Thymus (tissue), 14 donors: ENCODE measurements at places on chromosomes 5 and 9. TPM values are rescaled to one million over a fixed set of nuclear protein-coding genes. Genes with fewer than 3 reads are reported as not detected.
A peak's percentile ranks its signal among the peaks of the same experiment; 100 is the strongest.

DNA sequence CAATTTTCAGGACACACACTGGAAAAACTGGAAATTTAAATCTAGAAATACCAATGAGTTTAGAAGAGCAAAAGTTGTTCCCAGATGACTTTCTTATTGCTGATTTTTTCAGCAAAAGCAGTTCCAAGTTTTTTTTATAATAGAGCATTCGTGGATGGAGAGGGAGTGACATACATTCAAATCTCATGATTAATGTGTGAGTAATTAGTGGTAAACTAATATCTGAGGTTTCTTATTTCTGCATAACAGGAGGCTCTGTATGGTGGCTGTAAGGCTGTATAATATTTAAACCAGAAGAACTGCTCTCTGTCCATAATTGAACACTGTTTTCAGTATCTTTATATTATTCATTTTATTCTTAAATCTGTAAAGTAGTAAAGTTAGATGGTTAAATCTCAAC, 25.8 kb downstream of the LYSMD3 start:
- H3K4me3 ChIP-seq: no peak overlapping the region
- H3K36me3 ChIP-seq: no peaks in the 10 kb centered on the region
- no peak overlapping the region for H3K27ac ChIP-seq
- no peak for DNase-seq
- H3K27me3 ChIP-seq: no peaks in the 10 kb centered on the region

DNA sequence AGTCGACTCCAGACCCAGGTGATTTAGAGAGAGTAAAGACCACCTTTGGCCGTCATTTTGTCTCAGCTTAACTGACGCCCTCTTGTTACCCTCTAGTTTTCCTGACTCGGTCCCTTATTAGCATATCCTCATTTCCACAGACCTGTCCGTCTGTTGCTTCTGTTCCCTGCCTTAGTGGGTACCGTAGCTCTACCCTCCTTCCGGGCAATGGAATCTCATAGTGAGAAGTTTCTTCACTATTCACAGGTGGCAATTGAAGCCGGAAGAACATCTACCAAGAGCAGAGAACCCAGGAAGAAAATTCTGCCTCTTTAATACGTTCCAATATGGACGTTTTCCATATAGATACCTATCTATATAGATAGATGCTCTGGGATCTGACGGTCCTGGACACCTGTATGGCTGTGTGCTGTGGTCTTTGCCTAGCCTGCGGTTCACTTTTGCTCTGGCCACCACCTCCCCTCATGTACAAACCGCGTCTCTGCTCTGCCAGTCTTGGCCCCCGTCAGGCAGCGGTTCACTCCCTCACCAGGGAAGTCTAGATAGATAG, 652 bp upstream of the TMEM161B start:
- H3K36me3 ChIP-seq: peaks cover 14% of the 10 kb centered on the region
- peak overlapping the region; percentile 64 for H3K27ac ChIP-seq

The PCDHGA11 gene
- total RNA-seq: 0.42 TPM

The CLIC3 gene
- total RNA-seq: 13.6 TPM

The GCNT4 gene
- total RNA-seq: 22.9 TPM

The ZNF346 gene
- total RNA-seq: 14.5 TPM
